ENCODE measurements at places on chromosomes 5 and 9.

- no peak for DNase-seq
Observed at GRCh38 chr5:128857076-128857677, 108.1 kb upstream of the SLC27A6 start.

DNA sequence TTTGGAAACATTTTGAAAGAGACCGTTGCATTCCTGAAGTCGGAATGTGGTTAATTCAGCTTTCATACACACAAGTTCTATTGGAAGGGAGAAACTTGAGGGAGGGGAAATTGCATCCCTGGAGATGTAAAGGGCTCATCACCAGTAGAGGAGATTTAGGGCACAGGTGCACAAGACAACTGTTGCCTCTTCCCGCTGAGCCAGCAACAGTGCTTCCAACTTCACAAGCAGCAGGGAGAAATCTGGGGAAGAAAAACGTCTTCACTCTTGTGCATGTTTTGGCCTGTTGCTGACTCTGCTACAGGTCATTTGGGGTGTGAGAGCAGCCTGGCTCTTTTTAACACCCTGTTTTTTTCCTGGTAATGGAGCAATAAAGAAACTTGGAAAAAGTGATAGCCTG lies 277.9 kb downstream of the GAS1 start:
- DNase-seq, result no peak

- DNase-seq, result no peak
Observed at GRCh38 chr9:81637276-81637675, 52.1 kb downstream of the TLE1 start.

- no peak for DNase-seq
Observed at GRCh38 chr5:56827049-56827448, 11.7 kb downstream of the MAP3K1 start.

GRCh38 chr5:132309679-132310078 lies 15.5 kb downstream of the SLC22A4 start:
- DNase-seq, result no peak

- DNase-seq, result no peak
Observed at GRCh38 chr5:142698447-142699183, 12.7 kb upstream of the FGF1 start.

- no peak for DNase-seq
Observed at GRCh38 chr5:174073122-174073660, 27.7 kb downstream of the NSG2 start.

DNA sequence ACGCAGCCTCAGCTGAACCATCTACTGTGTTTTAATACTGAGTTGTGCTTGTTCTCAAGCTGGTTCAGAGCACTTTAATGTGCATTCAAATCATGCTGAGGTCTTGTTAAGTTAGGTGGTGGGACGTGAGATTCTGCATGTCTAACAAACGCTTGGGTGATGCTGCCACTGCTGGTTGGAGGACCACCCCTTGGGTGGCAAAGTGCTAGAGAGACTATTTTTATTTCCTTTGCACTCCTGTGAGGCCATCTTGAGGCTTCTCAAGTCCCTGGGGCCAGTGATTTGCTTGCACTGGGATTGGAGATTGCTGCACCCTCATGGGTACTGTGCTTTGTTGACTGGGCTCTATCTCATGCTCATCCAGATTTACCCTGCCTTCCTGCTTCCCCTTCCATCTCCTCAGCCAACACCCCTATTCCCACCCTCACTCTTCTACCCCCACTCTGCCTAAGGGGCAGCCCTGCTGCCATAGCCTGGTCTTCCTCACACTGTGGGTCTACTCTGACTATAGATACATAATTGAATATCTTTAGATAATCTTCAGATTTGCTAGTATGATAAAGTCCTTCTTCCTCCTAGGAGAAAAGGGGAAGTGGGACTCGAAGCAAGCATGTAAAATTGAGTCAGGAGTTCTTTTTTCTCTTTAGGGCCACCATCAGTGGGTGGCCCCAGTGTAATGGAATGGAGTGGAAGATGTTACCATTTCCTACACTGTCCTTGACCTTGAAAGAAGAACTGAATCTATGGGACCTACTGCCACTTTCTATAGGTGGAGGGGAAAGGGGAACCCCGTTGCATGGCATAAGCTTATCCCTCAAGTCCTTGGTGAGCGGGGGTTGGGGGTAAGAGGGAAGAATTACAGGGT lies 45.1 kb upstream of the SUB1 start:
- no peak for DNase-seq

DNA sequence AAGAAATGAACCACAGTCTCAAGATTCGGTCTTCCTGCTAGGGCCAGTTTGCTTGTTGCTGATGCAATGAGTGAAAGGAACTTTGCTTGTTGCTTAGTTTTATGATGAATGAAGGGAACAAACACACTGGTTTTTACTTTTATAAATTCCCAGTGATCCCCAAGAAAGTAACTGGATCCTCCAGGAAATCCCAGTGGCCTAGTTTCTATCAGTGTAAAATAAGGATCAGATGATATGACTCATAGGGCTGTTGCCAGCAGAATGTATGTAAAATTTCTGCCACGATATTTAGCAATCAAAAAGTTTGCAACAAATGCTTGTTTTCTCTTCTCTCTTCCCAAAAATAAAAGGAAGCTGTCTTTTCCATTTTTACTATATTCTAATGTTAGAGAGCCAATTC lies 160.1 kb upstream of the CDKN2B start:
- no peak for DNase-seq
